ENCODE measurements at places on chromosomes 12 and 14.

DNA sequence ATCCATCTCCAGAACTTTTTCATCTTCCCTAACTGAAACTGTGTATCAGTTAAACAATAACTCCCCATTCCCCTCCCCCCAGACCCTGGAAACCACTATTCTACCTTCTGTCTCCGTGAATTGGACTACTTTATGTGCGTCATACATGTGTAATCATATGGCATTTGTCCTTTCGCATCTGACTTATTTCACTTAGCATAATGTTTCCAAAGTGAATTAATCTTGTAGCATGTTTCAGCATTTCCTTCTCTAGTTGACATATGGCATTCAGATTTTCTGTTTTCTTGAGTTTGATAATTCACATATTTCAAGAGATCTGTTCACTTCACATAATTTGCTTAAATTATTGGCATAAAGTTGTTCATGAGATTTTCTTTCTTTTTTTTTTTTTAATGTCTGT, 9.8 kb downstream of the CYP46A1 start:
- no peak for ATAC-seq

- no peak for ATAC-seq
These were observed 28.5 kb downstream of the ZFYVE1 start for GRCh38 chr14:72998252-72998903.

GRCh38 chr12:72511498-72511897, 239.3 kb downstream of the TRHDE start:
- ATAC-seq: no peak

GRCh38 chr14:25841226-25841625, 756.6 kb downstream of the NOVA1 start:
- ATAC-seq: no peak

GRCh38 chr12:4849115-4849541, 60.6 kb upstream of the KCNA1 start:
- no peak for ATAC-seq

- ATAC-seq: no peak
These were observed 154.6 kb downstream of the SLC6A15 start for GRCh38 chr12:84757978-84758377.

- no peak for ATAC-seq
These were observed 191.7 kb downstream of the ALG10B start for GRCh38 chr12:38508246-38508645.

DNA sequence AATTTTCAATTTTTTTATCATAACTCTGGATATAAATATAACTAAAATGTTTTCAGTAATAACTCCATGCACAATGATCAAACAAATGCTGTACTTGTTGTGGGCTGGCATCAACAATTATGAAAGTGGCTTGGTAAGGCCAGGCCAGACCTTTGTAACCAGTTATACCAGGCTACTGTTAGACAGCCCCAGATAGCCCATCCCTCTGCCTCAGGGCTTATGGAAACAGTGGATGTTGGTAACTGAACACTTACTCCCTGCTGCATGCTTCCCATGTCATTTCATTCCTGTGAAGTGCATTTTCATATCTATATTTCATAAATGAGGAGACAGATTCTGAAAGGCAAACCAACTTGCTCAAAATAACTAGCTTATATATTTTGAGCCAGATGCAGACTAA, 195.0 kb downstream of the SYT1 start:
- ATAC-seq: no peak

GRCh38 chr12:97216848-97217247, 245.8 kb upstream of the RMST start:
- no peak for ATAC-seq

- no peak for ATAC-seq
These were observed 127.7 kb downstream of the SPTSSA start for GRCh38 chr14:34334329-34334728.

- no peak for ATAC-seq
These were observed 13.1 kb upstream of the METAP2 start for GRCh38 chr12:95460896-95461295.

GRCh38 chr14:94314890-94315289, 8.2 kb downstream of the SERPINA6 start:
- ATAC-seq: no peak

- no peak for ATAC-seq
These were observed 16.1 kb downstream of the FGD6 start for GRCh38 chr12:95201056-95201670.

DNA sequence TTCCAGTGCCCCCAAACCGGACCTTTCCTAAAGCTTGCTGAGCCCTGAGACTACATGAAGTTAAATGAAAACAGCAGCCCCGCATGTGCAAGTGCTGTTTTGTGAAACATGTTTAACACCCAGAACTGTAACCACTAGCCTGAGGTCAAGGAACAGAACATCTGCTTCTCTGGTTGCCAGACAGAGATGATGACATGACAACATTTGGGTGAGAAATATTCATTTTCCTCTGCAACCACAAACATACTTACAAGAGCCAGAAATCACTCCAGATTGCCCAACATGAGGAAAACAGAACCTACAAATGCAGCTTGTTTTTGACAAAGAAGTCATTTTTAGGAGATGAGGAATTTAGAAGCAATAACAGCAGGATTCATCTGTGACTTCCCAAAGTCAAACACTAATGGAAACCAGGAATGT, 110.4 kb downstream of the BCAT1 start:
- ATAC-seq: no peak

DNA sequence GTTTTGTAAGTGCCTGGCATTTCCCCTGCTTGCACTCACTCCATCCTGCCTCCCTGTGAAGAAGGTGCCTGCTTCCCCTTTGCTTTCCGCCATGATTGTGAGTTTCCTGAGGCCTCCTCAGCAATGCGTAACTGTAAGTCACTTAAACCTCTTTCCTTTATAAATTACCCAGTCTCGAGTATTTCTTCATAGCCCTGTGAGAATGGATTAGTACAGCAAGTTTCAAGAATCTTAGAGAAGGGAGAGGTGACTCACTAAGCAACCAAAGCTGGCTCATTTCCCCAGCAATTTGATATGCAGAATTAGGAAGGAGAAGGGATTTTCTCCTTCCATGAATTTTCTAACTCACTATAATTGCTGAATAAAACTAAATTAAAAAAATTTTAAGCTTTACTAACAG, 251.0 kb upstream of the FOXG1 start:
- ATAC-seq: no peak

GRCh38 chr14:71397371-71397770, 490.1 kb downstream of the PCNX1 start:
- ATAC-seq: no peak

DNA sequence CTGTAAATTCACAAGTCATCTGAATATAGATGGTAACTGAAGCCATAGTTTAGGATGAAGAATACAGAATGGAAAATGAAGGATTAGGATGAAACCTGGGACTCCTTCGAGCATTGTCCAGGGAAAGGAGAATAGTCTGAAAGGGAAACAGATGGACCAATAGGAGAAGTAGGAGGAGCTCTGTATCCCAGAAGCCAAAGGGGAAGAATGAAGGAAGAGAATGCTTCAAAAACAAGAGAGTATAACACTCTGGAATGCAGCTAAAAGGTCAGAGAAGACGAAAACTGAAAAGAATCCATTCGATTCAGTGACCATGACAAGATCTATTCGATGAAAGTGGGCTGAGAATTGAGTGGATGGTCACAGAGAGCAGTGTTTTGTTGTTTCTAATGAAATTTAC, 1.0 kb downstream of the GMFB start:
- no peak for ATAC-seq

- no peak for ATAC-seq
These were observed 32.7 kb upstream of the SELPLG start for GRCh38 chr12:108666401-108666881.
